Globus pallidus (tissue), 1 donor: ENCODE measurements at places on chromosomes 7 and 10.

- no peak for DNase-seq
Measured at GRCh38 chr7:102216573-102217314, 69.9 kb upstream of the SH2B2 start.

DNA sequence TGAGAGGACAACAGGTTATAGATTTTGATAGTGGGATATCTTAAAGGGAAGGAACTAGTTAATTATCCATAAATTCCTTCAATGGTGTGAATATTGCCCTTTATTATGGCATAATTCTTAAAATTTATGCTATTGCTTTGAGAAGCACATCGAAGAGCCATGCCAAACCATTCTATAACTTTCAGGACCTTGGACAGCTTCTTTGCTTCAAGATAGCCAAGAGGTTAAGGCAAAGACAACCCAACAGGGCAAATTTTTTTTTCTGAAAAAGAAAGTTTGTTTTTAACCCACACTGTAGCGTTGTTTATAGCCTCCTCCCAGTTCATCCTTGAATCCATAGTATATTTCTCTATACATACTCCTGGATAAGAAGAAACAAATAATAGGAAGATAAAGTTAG is 103.2 kb downstream of the NRG3 start:
- no peak for DNase-seq

DNA sequence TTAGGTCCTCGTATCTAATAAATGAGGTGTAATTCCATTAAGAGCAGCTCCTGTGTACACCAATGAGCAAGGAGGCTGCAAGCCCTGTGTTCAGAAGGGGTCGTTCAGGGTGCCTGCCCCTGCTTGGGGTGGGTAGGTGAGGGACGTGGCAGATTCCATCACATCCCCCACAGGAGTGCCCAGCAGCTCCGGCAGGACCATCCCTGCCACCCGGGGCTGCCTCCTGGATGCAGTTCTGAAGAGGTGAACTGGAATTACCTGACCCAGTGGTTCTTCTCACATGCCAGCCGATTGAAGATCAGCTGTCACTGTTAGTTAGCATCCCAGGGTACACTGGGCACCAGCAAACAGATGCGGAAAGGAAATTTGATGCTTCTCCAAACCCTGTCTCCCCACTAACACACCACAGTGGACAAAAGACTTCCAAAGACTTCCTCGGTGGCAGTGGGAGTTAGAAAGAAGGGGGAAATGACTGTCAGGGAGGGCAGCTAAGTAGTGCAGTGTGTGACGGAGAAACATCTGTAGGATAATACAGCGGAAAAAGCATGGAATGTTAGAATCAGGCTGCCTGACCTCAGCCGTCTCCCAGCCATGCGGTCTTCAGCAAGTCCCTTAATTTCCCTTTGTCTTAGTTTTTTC is 313.6 kb upstream of the ZMIZ1 start:
- no peak for DNase-seq

- DNase-seq = no peak
Measured at GRCh38 chr10:78899996-78900714, 168.6 kb upstream of the ZMIZ1 start.

DNA sequence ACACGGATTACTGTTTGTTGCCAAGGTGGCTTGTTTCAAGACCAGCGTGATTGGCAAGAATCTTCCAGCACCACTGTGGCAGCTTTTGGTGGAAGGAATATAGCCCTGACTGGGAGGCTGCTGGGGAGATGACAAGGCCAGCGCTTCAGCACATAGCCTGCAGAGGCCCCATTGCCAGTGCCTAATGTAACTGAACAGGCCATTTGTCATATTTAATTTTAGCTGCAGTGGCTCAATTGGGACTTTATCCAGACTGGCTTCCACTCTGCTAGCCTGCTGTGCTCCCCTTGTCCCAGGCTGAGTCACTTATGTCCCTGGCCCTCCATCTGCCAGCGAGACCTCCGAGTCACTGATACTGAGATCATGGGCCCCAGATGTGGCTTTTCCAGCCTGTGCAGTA is 483.1 kb downstream of the GALNT17 start:
- no peak for DNase-seq
